ENCODE measurements at places on chromosomes 16 and 17.

- no peak for DNase-seq
Observed at GRCh38 chr17:65109990-65110680, 27.0 kb upstream of the RGS9 start.

DNA sequence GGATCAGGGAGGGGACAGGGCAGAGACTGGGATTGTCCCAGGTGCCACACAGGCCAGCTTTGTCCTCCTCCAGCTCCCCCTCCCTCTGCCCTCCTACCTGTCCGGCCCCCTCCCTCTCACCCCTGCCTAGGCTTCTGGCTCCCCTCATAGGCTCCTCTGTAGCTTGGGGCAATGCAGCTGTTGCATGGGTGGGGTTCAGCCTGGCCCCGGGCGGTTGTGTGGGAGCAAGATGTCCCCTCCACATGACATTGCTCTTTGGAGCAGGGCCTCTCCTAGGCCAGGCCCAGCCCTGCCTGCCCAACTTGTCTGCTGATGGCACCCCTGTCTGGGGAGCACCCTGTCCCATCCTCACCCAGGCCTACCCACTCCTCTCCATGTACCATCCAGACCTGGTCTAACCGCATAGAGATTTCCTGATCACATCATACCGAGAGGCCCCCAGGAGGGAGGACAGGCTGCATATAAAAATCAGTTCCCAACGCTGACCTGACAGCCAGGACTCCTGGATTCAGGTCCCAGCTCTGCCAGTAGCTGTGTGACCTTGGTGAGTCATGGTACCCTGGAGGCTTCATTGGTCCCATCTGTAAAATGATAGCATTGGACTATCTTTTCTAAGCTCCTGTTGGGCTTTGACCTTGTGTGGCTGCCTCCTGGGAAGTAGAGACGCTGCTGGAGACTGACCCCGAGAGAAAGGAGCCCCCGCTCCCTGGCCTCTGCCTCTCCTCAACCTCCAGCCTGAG, 48.8 kb upstream of the DLX4 start:
- no peak for DNase-seq

DNA sequence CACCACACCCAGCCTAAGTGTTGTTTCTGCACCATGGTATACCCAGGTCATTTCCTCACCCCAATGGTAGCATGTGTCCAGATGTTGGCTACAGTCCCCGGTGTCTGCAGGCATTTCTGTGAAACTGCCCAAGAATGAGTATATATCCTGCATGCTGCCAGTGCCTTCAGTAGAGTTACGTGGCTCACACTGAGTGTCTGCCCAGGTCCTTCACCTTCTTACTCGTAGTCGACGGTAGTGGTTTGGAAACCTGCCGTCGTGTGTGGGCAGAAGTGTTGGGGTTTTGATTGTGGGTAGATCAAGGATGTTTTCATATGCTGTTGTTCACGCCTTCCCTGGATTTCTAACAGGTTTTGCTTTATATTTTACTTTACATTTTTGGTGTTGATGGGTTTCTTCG, 16.8 kb downstream of the TCF25 start:
- no peak for DNase-seq

- DNase-seq, result peak; percentile 96
Observed at GRCh38 chr17:5516060-5516792, 29.9 kb downstream of the MIS12 start.

GRCh38 chr16:87306516-87306915, 10.7 kb downstream of the C16orf95 start:
- DNase-seq, result no peak

DNA sequence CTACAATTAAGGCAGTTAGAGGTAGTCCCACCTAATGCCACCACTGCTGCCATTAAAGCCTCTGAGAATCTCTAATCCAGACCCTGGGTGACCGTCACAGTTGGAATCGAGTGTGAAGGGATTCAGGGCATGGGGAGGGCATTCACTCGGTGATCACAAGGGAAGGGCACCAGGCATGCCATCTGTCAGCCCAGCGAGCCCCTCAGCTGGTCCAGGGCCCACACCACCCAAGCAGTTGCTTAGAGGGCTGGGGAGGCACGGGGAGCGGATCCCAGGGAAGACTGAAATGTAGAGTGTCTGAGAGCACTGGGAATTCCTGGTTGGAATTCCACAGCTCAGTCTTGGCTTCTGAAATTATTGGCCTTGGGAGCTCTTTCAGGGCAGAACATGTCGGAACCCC, 294.6 kb downstream of the CPPED1 start:
- no peak for DNase-seq

DNA sequence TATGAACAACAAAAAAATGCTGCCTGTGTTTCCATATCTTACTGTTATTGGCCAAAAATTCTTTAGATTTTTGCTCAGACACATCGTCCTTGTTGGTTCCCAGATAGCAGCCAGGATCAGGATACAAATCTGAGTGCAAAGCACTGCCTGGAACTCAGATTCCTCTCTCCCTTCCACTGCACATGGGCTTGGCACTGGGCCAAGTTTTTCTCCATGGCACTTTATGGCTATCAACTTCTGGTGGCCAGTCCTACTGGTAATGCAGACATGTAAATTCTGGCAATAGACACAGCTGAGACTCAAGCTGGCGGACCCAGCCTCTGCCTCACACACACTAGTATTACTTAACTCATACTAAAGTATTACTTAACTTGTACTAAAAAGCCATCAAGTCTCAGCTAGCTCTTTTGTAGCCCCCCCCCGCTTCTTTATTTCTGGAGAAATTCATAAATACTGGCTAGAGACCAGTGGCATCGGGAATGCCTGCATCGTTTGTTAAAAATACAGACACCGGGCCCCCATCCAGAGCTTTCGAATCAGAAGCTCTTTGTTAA, 181.2 kb upstream of the COX10 start:
- DNase-seq, result no peak

- no peak for DNase-seq
Observed at GRCh38 chr17:79917902-79918484, 78.8 kb upstream of the CBX4 start.

GRCh38 chr16:81480606-81481206, 36.1 kb downstream of the CMIP start:
- DNase-seq, result no peak

DNA sequence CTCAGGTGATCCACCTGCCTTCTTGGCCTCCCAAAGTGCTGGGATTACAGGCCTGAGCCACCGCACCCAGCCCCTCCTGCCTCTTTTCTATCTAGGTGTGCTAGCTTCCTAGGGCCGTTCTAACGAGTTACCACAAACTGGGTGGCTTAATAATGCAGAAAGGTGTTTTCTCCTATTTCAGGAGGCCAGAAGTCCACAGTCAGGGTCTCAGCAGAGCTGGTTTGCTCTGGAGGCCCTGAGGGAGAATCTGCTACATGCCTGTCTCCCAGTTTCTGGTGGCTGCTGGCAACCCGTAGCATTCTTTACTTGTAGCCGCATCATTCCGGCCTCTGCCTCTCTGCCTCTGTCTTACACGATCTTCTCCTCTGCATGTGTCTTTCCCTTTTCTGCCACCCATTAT, 89.2 kb downstream of the NTN1 start:
- DNase-seq, result no peak

DNA sequence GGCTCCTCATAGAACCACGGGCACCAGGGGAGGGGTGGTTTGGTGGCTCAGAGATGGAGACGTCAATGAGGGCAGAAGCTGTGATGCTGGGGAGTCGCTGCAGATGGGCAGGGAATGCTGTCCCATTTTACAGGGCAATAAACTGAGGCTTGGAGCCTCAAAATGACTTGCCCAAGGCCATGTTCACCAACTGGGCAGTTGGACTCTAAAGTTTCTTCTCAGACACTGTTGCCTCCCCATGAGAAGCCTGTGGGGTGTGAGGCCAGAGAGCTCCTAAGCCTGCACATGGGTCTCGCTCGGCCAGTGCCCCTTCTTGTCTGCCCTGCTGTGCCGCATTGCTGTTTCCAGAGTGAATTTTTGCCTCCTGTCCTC, 38.6 kb downstream of the CPNE2 start:
- DNase-seq, result no peak

GRCh38 chr17:14225254-14225980, 11.2 kb downstream of the CDRT15 start:
- DNase-seq, result no peak

GRCh38 chr17:11797803-11798202, 199.5 kb downstream of the ZNF18 start:
- no peak for DNase-seq

DNA sequence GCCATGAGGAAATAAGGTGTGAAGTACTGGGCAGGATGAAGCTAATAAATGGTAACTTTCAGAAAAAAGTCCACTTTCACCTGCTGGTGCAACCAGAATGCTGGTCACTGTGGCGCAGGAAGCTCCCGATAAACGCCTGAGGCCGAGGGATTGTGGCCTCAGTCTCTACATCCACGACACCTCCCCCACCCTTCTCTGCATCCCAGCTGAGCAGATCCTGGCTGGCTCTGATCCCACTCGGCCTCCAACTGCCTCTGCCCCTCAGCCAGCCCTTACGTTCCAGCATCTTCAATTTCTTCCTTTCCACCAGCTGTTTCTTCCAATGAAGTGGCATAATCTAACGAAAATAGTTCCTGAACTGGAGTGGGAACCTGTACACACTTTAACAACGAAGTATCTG, 49.5 kb downstream of the COX4I1 start:
- DNase-seq, result no peak

DNA sequence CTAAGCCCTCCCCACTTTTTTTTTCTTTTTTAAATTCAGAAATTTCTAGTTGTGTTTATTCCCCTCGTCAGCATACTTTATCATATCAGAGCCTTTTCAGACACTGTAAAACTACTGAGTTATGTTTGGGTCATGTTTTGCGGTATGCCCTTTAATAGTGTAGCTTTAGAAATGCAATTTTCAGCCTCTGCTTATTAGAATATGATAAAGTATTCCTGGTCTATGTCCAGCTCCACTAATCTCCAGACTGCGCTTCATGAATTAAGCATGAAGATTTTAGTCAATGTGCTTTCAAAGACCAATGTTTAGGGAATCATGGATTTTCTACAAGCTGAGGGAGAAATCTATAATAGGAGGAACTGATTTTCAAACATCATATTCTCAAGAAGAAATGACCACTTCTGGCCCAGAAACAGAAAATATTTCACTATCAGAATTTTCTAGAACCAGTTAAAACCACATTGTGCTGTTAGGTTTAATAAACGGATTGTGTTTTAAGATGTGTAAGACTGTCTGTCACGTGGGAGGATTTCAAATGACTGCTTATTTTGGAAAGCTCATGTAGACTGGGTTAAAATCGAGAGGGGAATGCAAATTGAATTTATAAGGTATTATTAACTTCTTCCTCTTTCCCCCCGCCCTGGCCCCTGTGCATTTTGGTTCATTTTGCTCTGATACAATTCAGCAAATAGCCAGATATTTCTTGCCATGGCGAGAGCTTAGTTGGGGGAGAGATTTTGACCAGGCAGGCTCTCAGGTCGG, 498.5 kb downstream of the WWOX start:
- DNase-seq, result no peak

DNA sequence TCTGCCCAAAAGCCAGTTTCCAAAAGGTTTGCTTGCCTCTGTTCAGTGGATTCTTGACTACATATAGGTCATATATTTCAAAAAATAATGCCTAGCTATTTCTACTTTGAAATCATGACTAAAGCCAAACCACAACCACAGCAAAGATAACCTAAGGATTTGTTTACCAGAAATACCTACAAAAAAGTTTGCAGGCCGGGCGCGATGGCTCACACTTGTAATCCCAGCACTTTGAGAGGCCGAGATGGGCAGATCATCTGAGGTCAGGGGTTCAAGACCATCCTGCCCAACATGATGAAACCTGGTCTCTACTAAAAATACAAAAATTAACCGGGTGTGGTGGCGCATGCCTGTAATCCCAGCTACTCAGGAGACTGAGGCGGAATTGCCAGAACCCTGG, 15.2 kb downstream of the CARHSP1 start:
- no peak for DNase-seq
